ENCODE measurements at places on chromosomes 4 and X.

GRCh38 chrX:78603908-78604307 lies 55.2 kb downstream of the RTL3 start:
- no peak for DNase-seq

DNA sequence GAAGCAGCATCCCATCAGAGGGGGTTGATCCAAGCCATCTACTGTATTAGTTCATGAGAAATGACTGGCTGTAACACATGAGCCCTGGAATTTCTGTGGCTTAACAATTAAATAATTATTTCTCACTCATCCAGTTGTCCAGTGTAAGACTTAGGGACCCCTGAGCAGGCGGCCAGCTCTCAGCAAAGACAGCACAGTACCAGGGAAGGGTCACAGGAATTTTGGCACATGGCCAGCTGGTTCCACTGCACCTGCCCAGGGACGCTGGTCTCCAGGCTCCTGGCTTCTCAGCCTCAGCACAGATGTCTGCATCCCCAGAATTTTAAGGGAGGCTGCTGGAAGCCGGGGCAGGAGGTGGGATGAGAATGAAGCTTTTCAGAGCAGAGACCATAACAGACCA lies 93.7 kb upstream of the DHRSX start:
- no peak for DNase-seq

- no peak for DNase-seq
These were observed 1953.0 kb upstream of the IGFBP7 start for GRCh38 chr4:59063015-59063720.

GRCh38 chrX:14825851-14826250 lies 47.0 kb downstream of the FANCB start:
- DNase-seq, result no peak
